ENCODE measurements at places on chromosomes 11 and 22.

- DNase-seq: no peak
Observed at GRCh38 chr22:30626413-30626812, 9.2 kb upstream of the SLC35E4 start.

GRCh38 chr11:65204646-65205601, 23.2 kb downstream of the CAPN1 start:
- peak; percentile 36 for DNase-seq

GRCh38 chr22:35599364-35599763, 17.8 kb downstream of the MB start:
- no peak for DNase-seq

DNA sequence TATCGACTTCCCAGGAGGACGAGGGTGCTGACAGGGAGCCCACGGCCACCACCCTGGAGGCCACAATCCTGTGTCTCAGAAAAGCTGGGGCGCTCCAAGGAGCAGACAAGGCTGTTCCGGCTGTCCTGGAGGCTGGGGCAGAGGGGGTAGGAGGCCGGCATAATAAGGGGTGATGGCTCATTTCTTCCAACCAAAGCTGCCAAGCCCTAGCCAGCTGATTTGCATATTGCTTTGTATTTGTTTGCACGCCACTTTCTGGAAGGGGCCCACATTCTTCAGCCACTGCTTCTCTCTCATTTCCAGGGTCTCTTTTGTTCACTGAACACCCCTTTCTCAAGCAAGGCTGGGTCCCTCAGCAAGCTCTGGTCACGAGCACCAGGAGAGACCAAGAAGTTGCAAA, 4.7 kb downstream of the PDE2A start:
- DNase-seq: no peak

GRCh38 chr11:109785714-109786113, 307.5 kb upstream of the ZC3H12C start:
- no peak for DNase-seq

GRCh38 chr22:43812149-43812842, at the start of gene EFCAB6:
EFCAB6 (minus strand) TSS chr22:43812305; CDS start chr22:43782318, 29,987 bp downstream.
- peak; percentile 91 for DNase-seq

- DNase-seq: no peak
Observed at GRCh38 chr11:102722821-102723220, 1.9 kb downstream of the MMP8 start.

- no peak for DNase-seq
Observed at GRCh38 chr11:129950101-129951091, 52.2 kb downstream of the PRDM10 start.

DNA sequence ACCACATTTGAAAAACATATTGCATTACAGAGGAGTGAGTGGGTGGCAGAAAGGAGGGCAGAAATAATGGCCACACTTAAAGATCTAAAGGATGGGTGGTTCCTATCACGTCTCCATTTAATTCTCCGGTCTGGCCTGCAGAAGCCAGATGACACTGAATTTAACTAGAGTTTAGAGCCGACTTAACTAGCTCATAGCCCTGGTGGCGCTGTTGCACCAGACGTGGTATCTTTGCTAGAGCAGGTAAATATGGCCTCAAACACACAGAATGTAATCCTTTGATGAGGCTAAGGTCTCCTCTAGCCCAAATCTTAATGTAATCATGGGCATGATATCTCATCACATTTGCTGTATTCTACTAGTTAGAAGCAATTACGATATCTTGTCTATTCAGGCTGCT, 51.5 kb upstream of the GAL start:
- no peak for DNase-seq

- DNase-seq: no peak
Observed at GRCh38 chr11:83681906-83682610, 395.9 kb upstream of the CCDC90B start.

- no peak for DNase-seq
Observed at GRCh38 chr11:73185680-73186293, 32.3 kb upstream of the P2RY2 start.

- no peak for DNase-seq
Observed at GRCh38 chr22:31075961-31076360, 5.2 kb upstream of the SMTN start.

- no peak for DNase-seq
Observed at GRCh38 chr22:28674121-28674563, 5.5 kb downstream of the TTC28 start.

- DNase-seq: no peak
Observed at GRCh38 chr11:65334696-65335295, 1.1 kb downstream of the DPF2 start.

GRCh38 chr11:95252586-95252985, 21.6 kb upstream of the SESN3 start:
- DNase-seq: no peak

- DNase-seq: no peak
Observed at GRCh38 chr11:44889266-44889665, 61.4 kb downstream of the TP53I11 start.

DNA sequence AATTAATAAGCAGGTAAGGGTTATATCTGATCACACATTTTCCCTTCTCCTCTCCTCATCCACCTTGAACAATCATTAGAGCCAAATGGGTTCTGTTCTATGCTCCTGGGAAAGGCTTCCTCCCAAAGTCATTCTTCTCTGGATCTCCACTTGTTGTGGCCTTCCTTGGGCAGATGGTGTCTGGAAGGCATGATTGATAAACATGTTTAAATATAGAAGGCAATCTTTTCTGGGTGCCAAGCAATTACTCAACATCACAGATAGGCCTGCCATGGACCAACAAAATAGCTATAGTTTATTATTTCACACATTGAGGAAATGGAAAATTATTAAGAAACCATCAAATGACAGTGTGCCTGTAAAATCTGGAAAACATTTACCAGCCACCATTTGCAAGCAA, 73.5 kb downstream of the KCNA4 start:
- DNase-seq: no peak

DNA sequence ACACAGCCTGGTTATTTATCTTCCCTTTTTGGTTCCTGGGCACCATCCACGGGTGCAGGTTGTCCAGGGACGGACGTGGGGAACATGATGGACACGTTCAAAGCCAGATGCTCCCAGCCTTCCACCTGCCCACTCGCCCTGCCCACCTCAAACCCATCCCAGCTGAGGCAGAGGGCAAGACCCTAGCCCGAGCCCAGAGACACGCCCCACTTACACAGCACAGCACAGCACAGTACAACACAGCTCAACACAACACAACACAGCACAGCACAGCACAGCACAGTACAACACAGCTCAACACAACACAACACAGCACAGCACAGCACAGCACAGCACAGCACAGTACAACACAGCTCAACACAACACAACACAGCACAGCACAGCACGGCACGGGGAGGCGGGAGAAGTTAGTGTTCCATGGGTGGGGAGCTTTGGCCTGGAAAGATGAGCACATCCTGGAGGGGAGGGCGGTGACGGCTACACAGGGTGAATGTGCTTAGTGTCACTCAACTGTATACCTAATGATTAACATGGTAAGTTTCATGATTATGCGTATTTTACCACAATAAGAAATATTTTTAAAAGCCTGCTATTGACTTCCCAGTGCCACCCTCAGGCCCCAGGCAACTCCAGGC, 1507.5 kb downstream of the BRD1 start:
- no peak for DNase-seq

GRCh38 chr11:127643268-127644058, 642.9 kb upstream of the KIRREL3 start:
- no peak for DNase-seq

GRCh38 chr11:108346451-108346850, 120.9 kb downstream of the C11orf65 start:
- DNase-seq: no peak

DNA sequence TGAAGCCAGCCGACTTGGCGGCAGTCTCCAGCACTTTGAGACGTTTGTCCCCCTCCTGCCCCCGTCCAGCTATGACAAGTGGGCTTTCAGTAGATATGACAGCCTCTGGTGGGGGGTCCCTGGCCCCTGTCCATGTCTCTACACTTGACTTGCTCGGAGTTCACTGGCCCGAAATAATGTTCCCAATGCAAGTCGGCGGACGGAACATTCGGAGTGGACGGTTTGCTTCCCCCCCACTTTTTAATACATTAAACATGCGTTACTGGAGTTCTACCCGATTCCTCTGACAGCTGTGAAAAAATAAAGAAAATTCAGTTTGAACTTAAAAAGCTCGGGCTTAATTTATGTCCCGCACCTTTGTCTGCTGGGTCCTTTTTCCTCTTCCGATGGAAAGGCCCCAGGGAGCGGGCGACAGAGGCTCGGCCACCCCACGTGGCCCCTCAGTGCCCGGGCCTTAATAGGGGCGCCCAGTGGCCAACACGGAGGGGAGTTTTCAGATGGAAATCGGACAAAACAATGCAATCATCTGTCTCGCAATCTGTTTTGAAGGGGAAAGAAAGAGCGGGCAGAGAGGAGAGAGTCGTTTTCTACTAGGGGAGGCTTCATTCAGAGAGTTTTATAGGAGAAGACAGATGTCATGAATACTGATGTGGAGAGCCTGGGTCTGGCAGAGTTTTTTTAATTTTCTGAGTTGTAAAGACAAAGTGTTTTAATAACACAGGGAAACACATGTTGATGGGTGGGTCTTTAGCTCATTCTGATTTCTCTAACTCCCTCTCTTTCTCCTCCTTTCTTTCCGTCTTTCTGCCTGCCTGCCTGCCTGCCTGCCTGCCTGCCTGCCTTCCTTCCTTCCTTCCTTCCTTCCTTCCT, 50.2 kb downstream of the SMIM38 start:
- DNase-seq: no peak
